ENCODE measurements at places on chromosomes 3 and 15. TPM values are rescaled to one million over a fixed set of nuclear protein-coding genes. Genes with fewer than 3 reads are reported as not detected.

GRCh38 chr3:194305356-194306108, 45.6 kb downstream of the CPN2 start:
- DNase-seq = peak; percentile 40

DNA sequence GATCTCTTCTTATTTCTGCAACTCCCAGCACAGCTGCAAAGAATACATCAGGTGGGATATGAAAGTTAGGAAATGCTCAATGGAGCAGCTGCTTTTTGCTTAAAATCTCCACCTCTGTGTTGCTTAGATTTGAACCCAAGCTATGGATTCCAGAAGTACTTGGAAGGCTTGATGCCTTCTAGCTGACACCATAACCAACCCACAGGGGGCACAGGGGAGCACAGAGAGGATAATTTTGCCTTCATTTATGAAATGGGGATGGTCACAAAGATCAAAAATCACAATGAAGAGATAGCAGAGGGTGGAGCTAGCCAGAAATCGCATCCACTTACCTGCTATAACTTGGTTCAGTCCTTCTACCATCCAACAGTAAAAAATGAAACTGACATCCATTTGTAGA, 75.7 kb downstream of the DUT start:
- no peak for DNase-seq

GRCh38 chr3:184751204-184752040, 39.6 kb upstream of the MAGEF1 start:
- DNase-seq = no peak

DNA sequence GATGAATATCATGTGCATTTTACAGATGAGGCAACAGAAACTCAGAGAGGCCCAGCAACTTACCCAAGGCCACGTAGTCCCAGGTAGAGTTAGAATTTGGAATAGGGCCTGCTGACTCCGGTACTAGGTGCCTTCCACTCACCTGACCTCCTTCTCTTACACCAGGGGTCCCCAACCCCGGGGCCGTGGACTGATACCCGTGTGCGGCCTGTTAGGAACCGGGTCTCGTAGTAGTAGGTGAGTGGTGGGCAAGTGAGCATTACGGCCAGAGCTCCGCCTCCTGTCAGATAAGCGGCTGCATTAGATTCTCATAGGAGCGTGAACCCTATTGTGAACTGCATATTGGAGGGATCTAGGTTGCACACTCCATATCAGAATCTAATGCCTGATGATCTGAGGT, 64.8 kb downstream of the SMAD3 start:
- DNase-seq = no peak

GRCh38 chr15:31300208-31300661, 26.4 kb upstream of the KLF13 start:
- DNase-seq = peak; percentile 53

- no peak for DNase-seq
These were observed 64.7 kb downstream of the ISL2 start for GRCh38 chr15:76401285-76401684.

GRCh38 chr15:36183201-36183600, 396.2 kb upstream of the CDIN1 start:
- no peak for DNase-seq

GRCh38 chr15:41774062-41774881, at the start of gene MAPKBP1:
Gene MAPKBP1, plus strand, starts transcription at chr15:41774484. Its CDS starts 792 bp downstream, at chr15:41775276.
- DNase-seq = peak; percentile 99

DNA sequence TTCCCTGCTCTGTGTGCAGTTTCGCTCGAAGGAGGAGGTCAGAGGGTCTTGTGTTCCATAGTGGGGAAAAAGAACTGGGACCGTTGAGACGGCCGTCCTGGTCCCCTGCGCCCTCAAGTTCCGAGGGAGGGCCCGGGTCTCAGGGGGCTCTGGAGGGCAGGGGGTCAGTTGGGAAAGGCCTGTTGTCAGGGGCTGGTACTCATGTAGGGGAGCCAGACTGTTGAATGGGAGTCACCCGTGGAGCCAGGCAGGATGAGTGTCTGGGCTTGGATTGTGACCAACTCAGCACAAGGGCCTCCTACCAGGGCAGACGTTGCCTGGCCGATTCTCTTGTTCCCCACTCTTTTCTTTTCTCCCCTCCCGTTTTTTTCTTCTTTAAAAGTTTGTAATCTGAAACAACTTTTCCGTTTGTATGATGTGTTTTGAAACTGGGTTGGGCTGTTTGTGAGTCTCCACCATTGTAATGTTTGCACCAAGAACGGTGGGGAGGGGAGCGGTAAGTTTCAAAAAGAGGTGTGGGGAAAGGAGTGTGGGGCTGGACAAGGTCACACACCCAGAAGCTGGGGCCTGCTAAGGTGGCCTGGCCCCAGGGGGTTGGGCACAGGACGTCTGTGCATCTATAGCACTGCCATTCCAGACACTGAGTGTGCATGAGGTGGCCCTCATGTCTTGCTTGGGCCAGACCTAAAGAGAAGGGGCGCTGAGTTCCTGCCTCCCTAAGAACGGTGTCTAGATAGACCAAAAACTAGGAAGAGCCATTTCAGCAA, 1.1 kb downstream of the CMTM7 start:
- DNase-seq = peak; percentile 76

DNA sequence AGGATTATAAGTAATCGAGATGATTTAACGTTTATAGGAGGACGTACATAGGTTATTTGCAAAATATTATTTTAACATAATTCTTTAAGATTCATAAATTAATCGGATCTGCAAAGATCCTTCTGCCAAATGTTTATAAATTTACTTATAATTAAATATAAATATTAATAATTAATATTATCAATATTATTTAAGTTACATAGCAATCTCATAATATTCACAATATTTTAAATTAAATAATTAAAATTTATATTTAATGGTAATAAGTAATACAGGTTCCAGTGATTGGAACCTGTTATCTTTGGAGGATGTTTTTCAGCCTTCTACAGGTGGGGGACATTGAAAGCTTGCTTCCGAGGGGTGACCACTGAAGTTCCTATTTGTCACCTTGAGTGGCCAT, 16.1 kb downstream of the WDR53 start:
- no peak for DNase-seq

GRCh38 chr15:55879181-55879580, 114.2 kb downstream of the NEDD4 start:
- DNase-seq = no peak

- peak; percentile 64 for DNase-seq
These were observed 23.1 kb downstream of the ANXA2 start for GRCh38 chr15:60374628-60375081.

GRCh38 chr15:41564286-41564959, 5.4 kb downstream of the TYRO3 start:
- no peak for DNase-seq

DNA sequence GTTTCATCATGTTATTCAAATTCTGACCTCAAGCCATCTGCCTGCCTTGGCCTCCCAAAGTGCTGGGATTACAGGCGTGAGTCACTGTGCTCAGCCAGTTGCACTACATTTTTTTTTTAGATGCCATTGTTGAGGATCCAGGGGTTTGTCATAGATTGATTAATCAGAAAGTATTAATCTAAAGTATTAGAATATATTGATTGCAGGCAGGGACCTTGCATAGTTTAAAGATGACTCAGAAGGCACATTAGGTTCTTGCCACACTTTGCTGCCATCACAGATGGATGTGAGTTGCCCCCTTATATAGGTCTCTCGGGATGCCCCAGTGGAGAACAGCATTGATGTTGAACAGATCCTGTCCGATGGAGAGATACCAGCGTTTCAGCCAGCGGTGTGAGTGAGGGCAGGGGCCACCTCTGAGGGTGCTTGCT, 41.1 kb downstream of the IGF1R start:
- DNase-seq = no peak

- DNase-seq = no peak
These were observed 105.1 kb upstream of the SLCO2A1 start for GRCh38 chr3:134134698-134135415.

- no peak for DNase-seq
These were observed 99.5 kb downstream of the ZNF621 start for GRCh38 chr3:40624189-40624769.

DNA sequence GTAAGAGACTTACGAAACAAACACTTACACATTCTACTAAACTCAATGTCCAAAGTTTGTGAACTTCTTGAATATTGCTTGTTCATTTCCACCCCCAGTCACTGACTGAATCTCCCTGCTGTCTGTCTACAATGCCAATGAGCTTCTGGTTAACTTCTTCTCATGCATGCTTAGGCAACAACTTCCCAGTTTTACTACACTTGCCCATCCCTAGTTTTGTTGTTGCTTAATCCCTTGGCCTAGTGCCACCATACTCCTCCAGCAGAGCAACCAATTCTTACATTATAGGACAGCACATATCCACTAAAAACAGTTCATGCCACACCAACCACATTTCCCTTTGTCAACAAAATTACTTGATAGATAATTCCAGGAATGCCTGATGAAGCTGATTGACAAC, 40.9 kb upstream of the CCR2 start:
- no peak for DNase-seq

GRCh38 chr3:108669208-108669607, 79.7 kb downstream of the DZIP3 start:
- DNase-seq = no peak

DNA sequence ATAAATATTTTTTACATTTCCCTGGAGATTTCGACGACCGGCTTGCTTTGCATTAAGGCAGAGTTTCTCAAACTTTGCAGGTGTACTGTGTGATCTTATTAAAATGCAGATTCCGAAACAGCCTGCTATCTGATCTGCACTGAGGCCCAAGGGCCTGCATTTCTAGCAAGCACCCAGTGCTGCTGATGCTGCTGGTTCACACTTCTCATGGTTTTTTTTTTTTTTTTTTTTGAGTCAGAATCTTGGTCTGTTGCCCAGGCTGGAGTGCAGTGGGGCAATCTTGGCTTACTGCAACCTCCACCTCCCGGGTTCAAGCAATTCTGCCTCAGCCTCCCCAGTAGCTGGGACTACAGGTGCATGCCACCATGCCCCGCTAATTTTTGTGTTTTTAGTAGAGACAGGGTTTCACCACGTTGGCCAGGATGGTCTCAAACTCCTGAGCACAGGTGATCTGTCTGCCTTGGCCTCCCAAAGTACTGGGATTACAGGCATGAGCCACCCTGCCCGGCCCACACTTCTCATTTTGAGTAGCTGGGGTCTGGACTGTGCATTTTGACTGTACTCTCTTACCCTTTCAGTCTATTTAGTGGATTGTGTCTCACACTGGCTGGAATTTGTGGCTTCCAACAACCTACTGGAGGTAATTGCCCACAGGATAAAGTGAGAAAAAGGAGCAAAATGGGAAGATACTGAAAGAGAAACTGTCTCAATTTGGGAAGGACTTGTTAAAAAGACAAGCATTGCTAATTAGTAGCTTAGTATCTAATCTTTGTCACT, 94.1 kb downstream of the ITPR1 start:
- DNase-seq = no peak

DNA sequence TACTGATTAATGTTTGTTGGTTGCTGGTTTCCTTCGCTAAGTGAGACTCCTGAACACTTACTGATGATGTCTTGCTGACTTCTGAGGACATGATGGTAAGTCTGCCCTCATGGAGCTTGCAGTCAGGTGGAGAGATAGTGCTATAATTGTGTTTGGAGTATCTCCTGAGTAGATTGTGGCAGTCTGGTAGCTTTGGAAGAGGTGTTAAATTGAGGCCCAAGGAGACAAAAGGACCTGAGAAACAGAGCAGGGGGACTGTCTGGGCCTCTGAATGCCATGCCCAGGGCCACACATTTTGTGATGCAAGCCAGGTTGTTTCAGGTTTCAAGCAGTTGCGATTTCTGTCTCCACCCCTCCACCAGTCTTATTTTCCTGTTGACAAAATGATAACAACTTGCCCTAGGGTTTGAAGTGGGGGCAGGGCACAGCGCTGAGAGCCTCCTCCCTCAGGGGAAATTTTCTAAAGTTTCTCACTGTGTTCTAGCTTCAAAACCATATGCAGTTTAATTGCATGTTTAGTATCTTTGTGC, 16.7 kb downstream of the SMAD3 start:
- DNase-seq = no peak

- DNase-seq = no peak
These were observed 125.4 kb upstream of the RAD18 start for GRCh38 chr3:9088441-9089353.

The EXD1 gene
- total RNA-seq = not detected

The MIX23 gene
- total RNA-seq = 20.9 TPM

The SRGAP3 gene
- 3.2 TPM for total RNA-seq

The PLCB2 gene
- 61.2 TPM for total RNA-seq

The TMEM266 gene
- 2.5 TPM for total RNA-seq

The STRIT1 gene
- not detected for total RNA-seq

The SLC6A20 gene
- total RNA-seq = 22.7 TPM

The GNAT1 gene
- not detected for total RNA-seq

The C2CD4B gene
- total RNA-seq = 3.5 TPM

All from upper lobe of right lung (tissue), 1 donor.